ENCODE measurements at places on chromosomes 16 and 17.

- no peak for DNase-seq
Measured at GRCh38 chr17:2102931-2103809, 48.3 kb downstream of the HIC1 start.

DNA sequence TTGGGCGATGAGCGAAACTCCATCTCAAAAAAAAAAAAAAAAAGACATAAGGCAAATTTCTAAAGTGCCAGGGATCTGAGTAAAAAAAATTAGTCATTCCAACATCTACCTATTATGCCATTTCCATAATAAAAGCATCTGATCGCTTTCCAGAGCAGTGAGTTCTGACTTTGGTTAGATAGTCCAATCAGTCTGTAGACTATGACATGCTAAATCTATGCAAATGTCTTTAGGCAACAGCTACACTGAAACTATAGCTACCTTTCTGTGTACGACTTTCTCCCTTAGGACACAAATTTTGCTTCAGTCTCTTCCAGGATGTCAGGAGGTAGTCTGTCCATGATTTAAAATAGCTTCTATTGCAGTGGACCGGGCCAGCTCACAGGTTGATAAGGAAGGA lies 58.9 kb upstream of the ARHGAP44 start:
- no peak for DNase-seq

DNA sequence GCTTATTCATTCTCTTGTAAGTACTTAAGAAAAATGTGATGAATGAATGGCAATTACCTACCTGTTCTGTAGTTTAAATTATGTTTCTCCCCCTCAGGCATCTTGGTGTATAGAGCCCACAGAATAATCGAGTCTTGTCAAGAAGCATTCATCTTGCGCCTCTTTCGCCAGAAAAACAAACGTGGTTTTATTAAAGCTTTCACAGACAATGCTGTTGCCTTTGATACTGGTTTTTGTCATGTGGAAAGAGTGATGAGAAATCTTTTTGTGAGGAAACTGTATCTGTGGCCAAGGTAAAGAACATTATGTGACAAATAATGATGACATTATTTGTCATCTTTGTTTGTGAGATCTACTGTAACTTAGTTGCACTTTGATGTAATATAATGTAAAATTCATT lies 6.5 kb downstream of the ERCC4 start:
- DNase-seq, result no peak

DNA sequence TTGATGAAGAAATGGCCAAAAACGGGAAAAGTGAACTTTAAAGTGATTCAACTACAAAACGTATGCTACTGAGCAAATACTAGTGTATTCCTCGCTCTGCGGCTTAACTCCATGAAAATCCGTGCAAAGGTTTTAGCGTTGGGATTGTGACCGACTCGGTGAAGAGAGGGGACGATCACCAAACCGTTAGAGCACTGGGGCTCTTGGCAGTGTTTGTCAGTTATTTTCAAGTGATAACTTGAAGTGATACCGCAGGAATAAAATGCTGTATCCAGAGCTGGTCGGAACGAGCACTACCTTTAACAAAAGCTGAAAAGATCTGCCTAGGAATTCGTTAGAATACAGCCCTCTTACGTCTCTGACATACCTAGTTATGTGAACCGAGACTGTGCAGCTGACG lies 773 bp upstream of the PPM1D start:
- no peak for DNase-seq

- DNase-seq, result no peak
Measured at GRCh38 chr16:9092282-9092977, 986 bp downstream of the HAPSTR1 start.

DNA sequence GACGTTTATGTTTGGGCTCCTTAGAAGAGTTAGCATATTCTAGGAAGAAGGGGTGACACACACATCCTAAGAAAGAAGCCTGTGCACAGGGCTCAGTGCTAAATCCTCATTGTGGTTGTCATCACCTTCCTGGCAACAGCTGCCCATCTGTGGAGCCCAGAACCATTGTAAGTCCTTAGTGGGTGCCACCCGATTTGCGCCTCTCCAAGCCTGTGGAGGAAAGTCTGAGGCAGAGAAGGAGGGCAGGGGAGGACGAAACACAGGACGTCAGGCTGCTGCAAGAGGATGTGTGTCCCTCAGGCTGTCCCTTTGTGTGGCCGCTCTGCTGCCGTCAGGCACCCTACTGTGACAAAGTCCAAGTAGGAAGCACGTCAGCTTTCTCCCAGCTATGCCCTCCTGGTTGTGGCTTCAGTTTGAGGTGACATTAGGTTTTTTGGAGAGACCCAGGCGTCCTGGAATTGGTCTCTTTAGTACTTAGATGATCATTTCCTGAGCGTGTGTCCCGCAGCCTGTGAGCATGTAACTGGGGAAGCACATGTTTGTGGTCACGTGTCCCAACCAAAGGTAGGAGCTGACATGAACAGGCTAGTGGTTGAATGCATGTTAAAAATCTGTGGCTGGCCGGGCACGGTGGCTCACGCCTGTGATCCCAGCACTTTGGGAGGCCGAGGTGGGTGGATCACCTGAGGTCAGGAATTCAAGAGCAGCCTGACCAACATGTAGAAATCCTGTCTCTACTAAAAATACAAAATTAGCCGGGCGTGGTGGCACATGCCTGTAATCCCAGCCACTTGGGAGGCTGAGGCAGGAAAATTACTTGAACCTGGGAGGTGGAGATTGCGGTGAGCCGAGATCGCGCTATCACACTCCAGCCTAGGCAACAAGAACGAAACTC lies 10.7 kb downstream of the CLUAP1 start:
- no peak for DNase-seq

DNA sequence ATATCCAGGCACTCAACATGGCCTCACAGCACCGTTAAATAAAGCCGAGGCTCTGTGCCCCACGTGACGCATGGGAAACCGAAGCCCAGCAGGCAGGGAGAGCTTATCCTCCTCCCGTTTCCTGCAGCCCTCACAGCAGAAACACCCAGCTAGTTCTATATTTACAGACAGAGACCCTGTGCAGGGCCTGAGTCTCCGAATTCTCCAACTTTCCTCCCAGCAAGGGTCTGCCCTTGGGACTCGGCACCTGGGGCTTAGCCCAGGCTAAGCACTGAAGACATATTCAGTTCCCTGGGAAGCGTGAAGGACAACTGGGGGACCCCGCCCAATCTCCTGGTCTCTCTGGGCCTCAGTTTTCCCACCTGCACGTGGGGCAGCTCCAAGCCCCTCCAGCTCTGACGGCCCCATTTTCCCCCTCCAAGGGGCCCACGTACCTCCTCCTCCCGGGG lies 29.2 kb downstream of the TRPV3 start:
- DNase-seq, result no peak

- DNase-seq, result no peak
Measured at GRCh38 chr17:73648543-73648820, 4.2 kb upstream of the SDK2 start.

DNA sequence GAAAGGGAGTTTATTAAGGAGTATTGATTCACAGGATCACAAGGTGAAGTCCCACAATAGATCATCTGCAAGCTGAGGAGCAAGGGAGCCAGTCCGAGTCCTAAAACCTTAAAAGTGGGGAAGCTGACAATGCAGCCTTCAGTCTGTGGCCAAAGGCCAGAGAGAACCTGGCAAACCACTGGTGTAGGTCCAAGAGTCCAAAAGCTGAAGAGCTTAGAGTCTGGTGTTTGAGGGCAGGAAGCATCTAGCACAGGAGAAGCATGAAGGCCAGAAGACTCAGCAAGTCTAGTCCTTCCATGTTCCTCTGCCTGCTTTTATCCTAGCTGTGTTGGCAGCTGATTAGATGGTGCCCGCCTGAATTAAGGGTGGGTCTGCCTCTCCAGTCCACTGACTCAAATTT lies 193.0 kb downstream of the KIF2B start:
- no peak for DNase-seq

DNA sequence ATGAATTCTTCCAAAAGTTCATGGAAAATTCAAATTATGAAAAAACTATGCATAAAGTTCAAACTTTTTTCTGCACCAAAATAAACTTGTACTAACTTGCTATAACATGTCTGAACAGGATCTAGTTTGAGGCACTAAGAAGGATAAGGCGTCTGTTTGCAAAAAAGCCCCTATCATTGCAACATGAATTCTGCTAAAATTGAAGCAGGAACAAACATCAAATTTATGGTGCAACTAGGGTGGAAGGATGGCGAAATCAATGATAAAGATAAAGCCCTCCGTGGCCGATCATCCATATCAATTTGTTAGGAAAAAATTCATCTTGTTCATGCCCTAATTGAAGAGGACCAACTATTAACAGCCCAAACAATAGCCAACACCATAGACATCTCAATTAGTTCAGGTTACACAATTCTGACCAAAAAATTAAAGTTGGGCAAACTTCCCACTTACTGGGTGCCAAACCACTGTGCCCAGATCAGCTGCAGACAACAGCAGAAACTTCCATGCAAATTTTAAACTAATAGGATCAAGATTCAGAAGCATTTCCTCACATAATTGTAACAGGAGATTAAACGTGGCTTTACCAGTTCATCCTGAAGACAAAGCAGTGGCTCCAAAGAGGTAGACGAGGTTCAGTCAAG lies 12.9 kb downstream of the IL21R start:
- no peak for DNase-seq

GRCh38 chr17:33562792-33563191 lies 269.7 kb upstream of the ASIC2 start:
- DNase-seq, result no peak

Data from right renal cortex interstitium (tissue), 3 donors.